ENCODE measurements at places on chromosomes 2 and 18.
A peak's percentile ranks its signal among the peaks of the same experiment; 100 is the strongest.

DNA sequence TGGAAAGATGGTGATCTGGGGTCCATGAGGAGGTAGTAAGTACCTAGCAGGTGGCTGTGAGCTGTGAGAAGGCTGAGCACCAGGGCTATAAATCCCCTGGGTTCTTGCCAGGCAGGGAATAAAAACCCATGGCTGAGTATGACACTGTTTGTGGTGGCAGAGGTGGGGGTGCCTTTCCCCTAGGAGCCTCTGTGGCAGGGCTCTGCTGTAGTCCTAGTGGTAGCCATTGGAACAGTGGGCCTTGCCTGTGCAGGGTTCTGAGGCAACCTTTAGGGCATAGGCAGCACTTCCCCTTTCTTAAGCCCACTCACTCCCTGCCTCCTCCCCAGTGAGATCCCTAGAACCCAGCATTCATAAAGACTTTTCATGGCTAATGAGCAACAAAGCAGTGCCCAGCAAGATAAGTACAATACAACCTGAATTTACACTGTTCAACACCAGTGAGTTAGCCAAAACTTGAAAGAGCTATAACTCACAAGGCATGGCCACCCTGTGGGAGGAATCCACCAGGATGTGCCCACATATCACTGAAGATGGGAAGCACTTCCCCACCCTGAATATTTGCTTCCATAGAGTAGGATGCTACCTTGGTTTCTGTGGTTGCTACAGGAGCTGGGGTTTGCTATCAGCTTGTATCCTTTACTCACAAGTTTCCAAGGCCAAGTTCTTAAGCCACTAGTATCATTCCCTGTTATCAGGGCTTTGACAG is 100.9 kb upstream of the NEUROD1 start:
- peak; percentile 69 for DNase-seq

- no peak for DNase-seq
Observed at GRCh38 chr18:48636436-48636835, 97.6 kb downstream of the CTIF start.

GRCh38 chr2:44549099-44549471 is 187.3 kb downstream of the CAMKMT start:
- no peak for DNase-seq

DNA sequence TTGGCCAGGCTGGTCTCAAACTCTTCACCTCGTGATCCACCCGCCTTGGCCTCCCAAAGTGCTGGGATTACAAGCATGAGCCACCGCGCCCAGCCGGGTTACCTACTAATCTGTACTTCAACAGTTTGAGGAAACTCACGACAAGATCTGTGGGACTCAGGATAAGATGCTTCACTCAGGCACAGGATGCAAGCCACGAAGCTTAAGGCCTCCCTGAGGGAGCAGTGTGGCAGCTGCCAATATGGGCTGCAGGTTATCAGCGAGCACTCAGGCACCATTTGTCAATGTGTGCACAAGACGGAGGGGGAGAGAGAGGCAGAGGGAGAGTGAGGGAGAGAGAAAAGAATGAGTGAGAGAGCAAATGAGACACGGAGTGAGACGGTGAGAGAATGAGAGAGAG is 173.6 kb upstream of the RAB6C start:
- no peak for DNase-seq

DNA sequence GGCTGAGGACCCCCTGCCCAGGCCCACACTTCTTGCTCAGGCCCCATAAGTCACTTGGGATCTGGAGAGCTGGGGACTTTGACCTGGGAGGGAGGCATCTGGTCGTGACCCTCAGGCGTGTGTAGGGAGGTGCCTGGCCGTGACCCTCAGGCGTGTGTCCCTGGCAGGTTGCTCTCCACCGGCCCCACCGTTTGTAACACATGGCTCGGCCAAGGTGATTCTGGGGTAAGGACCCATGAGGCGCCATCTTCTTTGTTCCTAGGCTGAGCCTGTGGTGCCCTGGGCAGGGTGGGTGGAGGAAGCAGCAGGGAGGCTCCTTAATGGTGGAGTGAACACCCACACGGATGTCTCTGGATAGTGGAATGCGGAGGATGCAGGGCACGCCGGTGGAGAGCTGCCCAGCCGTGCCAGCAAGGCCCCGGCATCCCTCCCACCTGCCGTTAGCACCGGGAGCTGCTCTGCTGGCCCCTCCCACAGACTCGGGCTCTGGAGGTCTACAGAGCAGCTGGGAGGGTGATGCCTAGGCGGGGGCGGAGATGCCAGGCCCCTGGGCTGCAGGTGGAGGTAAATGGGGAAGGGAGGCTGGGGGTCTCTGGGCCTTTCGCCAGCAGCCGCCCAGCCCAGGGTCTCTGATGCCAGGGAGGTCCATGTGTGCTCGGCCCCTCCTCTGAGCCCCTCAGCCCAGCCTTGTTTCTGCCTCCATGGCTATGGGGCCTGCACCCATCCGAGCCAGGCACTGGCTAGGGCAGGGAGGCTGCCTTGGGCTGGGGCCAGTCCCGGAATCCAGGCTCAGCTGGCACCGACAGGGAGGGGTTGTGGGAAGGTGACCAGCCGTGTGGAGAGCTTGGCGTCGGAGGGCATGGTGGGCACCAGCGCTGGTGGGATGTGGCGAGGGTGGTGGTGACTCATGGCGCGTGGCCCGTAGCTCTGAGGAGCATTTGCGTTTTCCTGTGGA is 1.1 kb upstream of the GAL3ST2 start:
- no peak for DNase-seq

DNA sequence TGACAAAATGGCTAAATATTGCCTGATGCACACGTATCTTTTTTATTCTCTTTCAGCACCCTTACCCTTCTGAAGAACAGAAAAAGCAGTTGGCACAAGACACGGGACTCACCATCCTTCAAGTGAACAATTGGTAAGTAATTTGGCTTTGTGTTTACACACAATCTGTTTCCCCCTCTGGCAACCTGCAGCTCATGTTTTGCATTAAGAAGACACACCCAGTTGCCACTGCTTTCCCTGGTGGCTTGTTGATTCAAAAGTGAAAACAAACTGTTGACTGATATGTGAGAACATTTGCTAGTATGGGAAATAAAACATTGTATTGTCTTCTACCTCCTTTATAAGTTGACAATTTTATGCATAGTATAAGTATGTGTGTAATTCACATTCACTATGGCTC is 113.0 kb downstream of the MEIS1 start:
- no peak for DNase-seq

- no peak for DNase-seq
Observed at GRCh38 chr18:59851784-59852399, 47.9 kb upstream of the PMAIP1 start.

GRCh38 chr2:34808426-34808825 is 1209.3 kb upstream of the FAM98A start:
- peak; percentile 27 for DNase-seq

- no peak for DNase-seq
Observed at GRCh38 chr2:120442541-120442922, 96.6 kb downstream of the INHBB start.

- DNase-seq, result peak; percentile 25
Observed at GRCh38 chr2:11784747-11785610, 38.5 kb downstream of the LPIN1 start.

- peak; percentile 38 for DNase-seq
Observed at GRCh38 chr2:202113571-202114142, 40.6 kb downstream of the KIAA2012 start.

DNA sequence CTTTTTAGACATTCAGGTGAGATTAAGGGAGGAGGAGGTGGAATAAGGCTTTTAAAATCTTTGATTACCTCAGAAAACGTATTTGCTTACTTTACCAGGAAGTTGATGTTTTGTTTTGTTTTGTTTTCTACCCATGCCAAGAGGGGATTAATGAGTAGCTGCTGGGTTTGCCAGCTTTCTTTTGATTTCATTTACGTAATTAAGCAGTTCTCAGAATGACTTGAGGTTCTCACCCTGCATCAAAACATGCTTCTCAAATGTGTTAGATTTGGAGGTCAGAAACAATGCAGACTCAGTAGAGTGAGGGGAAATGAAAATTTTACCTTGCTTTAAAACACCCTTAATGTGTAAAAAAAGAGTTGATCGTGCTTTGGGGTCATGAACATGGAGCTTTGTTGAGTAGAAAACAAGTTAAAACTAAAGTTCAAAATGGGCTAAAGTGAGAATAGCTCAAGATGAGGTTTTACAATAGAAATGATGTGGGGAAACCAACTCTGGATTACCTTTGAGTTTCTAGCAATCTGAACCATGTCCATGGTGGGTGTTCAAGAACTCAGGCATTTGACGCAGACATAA is 217.1 kb upstream of the EPAS1 start:
- DNase-seq, result no peak

- DNase-seq, result peak; percentile 85
Observed at GRCh38 chr18:77208964-77209363, 40.7 kb upstream of the GALR1 start.

All from suppressor macrophage treated with lipopolysaccharide for 1 hour (primary cell).